Nephron progenitor cell (in vitro differentiated cells): ENCODE measurements at places on chromosomes 5 and 9.
A peak's percentile ranks its signal among the peaks of the same experiment; 100 is the strongest.

DNA sequence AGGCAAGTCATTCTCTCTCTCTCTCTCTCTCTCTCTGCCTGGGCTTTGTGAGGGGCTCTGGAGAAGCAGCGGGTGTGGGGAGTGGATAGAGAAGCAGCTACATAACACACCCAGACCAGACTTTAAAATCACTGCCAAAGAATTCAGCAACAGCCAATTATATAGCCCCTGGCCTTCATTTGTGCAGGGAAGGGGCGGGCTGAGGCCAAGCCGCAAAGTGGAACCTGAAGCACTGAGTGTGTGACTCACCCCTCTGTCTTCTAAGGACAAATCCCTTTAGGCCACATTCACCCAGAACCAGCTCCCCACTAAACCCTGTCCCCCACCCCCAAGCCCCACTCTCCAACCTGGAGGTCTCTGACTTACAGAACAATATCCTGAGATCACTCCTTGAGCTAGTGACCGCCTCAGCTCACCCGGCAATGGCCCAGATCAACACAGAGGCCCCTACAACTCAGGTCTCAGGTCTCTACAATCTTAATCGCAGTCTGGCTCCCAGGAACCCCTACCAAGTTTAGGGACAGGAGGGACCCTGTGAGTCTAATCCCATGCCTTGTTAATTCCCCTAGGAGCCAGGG is 6.0 kb downstream of the B4GALT1 start:
- DNase-seq = no peak

DNA sequence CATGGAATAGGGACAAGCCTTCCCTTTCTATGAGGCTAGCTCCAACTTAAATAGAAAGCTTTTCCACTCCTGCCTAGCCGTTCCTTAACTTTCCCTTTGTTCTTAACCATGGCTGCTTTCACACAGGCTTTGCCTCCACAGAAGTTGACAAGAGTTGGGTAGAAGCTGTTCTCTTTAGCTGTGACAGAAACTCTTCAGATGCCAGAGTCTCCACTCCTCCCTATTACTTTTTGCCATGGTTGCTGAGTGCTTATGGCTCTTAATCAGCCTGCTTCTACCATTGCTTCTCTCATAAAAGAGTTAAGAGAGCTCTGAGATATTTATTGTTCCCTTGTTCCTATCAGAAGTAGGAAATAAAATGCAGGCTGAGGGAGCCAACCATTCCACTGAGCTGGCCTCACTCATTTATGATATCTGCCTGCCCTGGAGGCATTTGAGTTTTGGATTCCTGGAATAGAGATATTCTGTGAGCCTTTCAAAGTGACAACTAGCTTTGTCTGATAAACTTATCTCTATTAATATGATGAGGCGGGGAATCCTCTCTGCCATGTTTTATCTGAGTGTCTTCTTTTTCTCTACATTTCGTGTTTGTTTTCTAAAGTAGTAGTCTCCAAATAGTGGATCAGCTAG is 162.6 kb downstream of the DMAC1 start:
- DNase-seq = no peak

- DNase-seq = no peak
Measured at GRCh38 chr9:72313507-72313906, 51.5 kb downstream of the ZFAND5 start.

GRCh38 chr5:148623741-148624140 is 30.6 kb downstream of the HTR4 start:
- DNase-seq = no peak

DNA sequence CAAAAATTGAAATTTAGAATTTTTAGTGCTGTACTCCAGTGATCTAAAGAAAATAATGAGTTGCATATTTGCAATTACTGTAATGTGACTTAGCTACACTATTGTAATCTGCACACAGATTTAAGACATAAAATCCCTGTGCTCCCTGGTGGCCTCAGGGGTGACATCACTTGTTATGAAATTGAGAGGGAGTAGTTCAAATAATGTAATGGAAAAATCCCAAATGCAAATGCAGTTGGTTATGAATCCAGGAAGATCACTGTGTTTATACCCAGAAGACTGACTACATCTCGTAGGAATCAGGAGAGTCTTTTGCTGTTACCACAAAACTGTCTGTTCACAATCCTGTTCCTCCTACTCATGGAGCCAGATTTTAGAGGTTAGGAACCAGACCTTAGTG is 178.7 kb upstream of the FBXL17 start:
- DNase-seq = no peak

DNA sequence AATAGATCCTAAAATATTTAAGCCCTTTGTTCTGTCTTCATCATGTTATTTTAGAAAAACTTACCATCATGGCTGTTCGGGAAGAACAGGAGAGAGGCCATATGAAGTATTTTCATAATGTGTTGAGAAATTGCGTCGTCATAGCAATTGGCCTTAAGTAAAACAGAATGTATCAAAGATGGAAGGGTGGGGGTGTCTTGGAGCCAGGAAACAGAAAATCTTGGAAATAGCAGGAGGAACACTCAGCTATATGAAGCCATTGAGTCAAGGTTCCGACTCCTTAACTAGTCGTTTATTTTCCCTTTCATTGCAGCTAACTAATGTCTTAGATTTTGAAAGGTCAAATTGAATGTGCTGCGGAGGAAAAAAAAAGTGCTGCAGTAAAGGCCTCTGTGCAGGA is 1.3 kb downstream of the SPTAN1 start:
- no peak for DNase-seq

DNA sequence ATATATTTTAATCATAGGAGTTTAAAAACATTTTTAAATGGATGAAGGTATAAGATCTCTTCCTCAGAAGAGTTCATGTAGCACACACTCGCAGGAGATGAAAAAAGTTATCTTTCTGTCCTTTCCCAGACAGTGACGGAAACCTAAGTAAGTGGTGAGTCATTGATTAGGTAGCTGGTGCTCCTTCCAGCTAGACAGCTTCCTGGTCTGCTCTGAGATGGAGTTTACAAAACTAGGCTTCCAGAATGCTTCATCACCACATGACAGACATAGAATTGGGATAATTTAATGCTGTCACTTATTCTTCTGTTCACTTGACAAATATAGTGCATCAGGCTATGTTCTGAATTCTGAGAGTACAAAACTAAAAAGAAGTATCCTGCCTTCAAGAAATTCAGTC is 2393.0 kb upstream of the C9orf72 start:
- no peak for DNase-seq

DNA sequence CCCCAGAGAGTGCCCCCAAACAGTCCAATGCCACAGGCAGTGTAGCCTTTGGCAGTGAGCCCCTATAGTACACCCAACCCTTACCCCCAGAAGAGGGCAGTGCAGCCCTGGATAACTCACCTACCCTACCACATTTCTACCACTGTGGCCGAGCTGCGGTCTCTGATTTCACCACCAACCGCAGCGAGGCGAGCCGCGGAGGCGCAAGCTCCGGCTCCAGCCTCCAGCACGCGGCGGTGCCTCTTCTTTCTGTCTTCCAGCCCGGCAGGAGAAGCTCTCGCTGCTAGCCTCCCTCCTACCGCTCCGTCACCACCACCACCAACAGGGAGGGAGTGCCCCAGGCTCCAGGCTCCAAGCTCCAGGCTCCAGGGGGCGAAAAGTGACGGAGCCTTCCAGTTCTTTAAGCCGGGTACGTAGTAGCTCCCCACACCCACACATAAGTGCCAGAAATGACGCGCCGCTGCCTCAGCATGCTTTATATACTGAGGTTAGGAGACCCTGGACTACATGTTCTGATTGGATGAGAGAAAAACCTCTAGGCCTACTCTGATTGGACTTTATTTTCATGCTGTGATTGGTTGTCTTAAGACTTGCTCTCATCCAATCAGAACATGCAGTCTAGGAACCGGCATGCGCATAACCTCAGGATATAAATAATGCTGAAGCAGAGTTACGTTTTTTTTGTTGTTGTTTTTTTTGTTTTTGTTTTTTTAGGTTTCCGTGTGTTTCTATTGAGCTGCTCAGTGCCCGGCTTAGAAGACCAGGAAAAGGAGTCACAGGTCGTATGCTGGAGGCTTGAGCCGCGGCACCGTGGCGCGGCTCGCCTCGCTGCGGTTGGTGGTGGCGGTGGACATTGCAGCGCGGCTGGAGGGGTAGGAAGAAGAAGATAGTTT is at the start of gene PCAT7:
TSS of gene PCAT7 (plus strand) at position 645 of the 893 bp plus-strand sequence.
- DNase-seq = peak; percentile 75

DNA sequence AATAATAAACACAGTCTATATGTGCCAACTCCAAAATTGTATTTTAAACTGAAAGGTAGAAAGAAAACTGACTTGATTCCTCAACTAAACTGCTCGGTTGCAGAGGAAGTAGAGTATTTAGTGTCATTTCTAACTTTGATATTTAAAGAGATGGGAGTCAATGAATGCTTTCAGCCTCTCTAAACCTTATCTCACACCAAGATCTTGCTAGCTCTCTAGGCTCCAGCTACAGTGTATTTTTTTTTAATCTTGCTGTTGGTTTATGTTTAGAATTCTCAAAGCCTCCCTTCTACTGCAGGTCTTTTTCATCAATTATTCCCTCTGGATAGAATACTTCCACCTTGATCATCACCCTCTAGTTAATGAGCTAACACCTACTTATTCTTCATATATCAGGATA is 419.4 kb upstream of the ZNF462 start:
- no peak for DNase-seq

- DNase-seq = no peak
Measured at GRCh38 chr9:27533311-27533710, 3.7 kb upstream of the MOB3B start.

GRCh38 chr5:90135779-90136378 is 273.7 kb downstream of the CETN3 start:
- DNase-seq = peak; percentile 35

DNA sequence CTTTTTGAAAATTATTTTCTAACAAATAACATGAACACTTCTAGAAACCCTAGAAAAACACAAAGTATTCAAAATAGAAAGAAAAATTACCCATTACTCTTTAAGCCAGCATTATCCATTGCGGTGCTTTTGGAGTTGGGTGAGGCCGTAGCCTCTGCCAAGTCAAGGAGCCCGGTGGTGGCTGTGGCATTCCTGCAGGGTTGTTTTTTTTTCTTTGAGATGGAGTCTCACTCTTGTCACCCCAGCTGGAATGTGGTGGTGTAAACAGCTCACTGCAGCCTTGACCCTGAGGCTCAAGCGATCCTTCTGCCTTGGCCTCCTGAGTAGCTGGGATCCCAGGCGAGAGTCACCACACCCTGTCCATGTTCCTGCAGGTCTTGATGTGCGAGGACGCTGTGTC is 8.2 kb upstream of the AHRR start:
- no peak for DNase-seq

GRCh38 chr9:79279356-79279755 is 292.4 kb upstream of the TLE4 start:
- DNase-seq = no peak

GRCh38 chr5:157271740-157272271 is 5.9 kb downstream of the CYFIP2 start:
- DNase-seq = no peak

GRCh38 chr5:138330813-138331448 is 673 bp downstream of the CDC25C start:
- DNase-seq = no peak

DNA sequence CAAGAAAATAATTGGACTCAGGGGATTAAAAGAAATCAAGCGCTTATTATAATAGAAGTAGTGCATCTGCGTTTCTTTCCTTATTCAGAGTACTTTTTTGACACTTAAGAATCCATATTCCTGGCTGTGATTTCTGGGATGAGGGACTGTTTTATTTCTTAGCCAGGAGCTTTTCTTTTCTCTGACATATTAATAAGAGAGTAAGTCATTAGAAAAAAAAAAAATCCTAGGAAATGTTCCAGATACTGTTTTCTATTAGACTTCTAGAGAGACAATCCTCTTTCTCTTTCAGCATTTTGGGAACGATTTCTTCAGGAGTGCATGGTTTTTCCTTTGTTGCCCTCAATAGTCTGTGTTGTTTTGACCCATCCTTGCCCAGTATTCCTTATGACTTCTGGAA is 8.3 kb upstream of the ABCA1 start:
- no peak for DNase-seq

GRCh38 chr9:79824265-79824664 is 252.5 kb downstream of the TLE4 start:
- no peak for DNase-seq

DNA sequence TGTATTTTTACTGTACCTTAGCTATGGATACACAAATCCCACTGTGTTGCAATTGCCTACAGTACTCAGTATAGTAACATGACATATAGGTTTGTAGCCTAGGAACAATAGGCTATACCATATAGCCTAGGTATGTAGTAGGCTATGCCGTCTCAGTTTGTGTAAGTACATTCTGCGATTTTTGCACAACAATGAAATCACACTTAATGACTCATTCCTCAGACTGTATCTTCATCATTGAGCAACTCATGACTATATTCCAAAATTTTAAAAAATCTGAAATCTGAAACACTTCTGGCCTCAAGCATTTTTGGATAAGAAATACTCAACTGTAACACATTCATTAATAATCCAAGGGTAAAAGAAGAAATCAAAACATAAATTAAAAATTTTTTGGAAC is 666.8 kb upstream of the GRAMD2B start:
- no peak for DNase-seq

- no peak for DNase-seq
Measured at GRCh38 chr5:21688655-21689054, 1164.5 kb downstream of the CDH12 start.

GRCh38 chr5:135642488-135642870 is 63.7 kb upstream of the CXCL14 start:
- no peak for DNase-seq

- no peak for DNase-seq
Measured at GRCh38 chr5:167949435-167949834, 342.0 kb upstream of the WWC1 start.

- DNase-seq = peak; percentile 44
Measured at GRCh38 chr5:173638126-173639040, 21.9 kb upstream of the BOD1 start.

DNA sequence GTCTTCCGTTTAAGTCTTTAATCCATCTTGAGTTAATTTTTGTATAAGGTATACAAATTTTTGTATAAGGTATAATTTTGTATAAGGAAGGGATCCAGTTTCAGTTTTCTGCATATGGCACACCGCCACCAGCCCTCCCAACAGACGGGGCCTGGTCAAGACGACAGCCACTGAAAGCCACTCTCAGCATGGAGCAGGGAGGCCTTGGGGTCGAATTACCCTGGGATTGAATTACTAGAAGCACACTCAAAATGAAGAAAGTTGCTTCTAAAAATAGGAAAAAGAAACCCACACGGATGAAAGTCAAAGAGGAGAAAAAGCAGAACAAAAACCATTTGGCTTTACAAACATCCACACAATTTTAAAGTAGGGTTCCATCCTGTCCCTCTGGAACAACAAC is 586.2 kb upstream of the ADAMTS16 start:
- DNase-seq = peak; percentile 27

- peak; percentile 48 for DNase-seq
Measured at GRCh38 chr5:160438316-160439204, 16.9 kb downstream of the PTTG1 start.

- no peak for DNase-seq
Measured at GRCh38 chr5:123364441-123365155, 58.6 kb downstream of the CEP120 start.

DNA sequence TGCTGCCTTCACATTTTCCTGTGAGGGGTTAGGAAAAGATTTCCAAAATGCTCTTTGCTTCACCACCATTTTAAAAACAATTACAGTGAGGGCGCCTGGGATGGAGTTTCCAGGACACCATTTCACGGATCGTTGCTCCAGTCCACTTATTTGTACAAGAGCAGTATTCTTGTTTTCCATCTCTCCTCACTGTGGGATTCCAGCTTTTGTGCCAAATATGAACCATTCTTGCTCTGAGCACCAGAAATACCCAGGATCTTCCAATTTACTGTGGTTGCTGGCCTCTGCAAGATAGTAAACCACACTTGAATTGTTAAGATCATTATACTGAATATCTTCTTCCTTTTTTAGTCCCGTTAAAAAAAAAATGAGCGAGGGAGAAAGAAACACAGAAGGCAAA is 899.5 kb downstream of the TLE1 start:
- no peak for DNase-seq
